ENCODE measurements at places on chromosomes 13 and 19.

GRCh38 chr19:589693-590395 lies at the start of gene HCN2:
Gene HCN2 (plus strand): TSS chr19:589881. CDS start chr19:589946, 65 bp downstream.
- no peak for DNase-seq

DNA sequence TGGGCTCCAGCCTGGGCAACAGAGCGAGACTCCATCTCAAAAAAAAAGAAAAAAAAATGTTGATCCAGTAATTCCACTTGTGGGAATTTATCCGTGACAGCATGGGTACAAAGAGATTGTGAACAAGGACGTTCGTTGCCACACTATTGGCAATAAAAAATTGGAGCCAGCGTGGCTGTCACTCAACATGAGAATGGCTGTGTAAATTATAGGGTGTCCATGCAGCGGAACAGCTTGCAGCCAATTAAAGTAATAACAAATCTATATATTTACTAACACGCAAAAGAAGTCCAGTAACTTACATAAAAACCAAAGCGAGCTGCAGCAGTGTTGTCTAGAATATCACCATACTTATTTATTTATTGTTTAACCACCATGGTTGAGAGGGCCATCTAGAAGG lies 19.3 kb downstream of the DPF1 start:
- DNase-seq: no peak

GRCh38 chr13:103812971-103813370 lies 746.8 kb upstream of the SLC10A2 start:
- DNase-seq: no peak

GRCh38 chr13:43786472-43786765 lies 353 bp downstream of the ENOX1 start:
- DNase-seq: no peak

DNA sequence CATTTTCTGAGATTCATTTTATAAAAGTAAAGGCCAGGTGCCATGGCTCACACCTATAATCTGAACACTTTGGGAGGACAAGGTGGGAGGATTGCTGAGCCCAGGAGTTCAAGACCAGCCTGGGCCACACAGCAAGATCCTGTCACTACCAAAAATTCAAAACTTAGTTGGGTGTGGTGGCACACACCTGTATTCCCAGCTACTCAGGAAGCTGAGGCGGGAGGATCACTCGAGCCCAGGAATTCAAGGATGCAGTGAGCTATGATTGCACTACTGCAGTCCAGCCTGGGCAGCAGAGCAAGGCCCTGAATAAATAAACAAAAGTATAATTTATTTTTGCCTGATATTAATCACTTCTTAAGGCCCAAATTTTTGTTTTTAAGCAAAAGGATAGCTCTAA lies 40.5 kb downstream of the DHRS12 start:
- DNase-seq: no peak

DNA sequence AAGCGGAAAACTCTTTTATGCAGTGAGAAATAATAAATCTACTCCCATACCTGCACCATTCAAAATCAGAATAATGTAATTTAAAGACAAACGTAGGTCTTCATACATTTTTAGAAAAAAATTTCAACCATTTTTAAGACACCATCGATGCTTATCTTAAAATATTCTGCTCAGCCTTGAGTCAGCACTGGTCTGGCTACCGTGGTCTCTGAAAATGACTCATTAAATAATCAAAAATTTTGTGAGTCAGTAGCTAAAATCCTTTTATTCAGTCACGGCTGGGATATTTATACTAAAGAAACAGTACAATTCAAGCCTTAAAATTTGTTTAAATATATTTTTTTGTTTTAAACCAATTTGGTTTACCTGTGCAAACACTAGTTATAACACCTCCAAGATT lies 2862.8 kb upstream of the PCDH20 start:
- no peak for DNase-seq

- no peak for DNase-seq
Observed at GRCh38 chr13:49536144-49536873, 40.6 kb downstream of the PHF11 start.

- no peak for DNase-seq
Observed at GRCh38 chr13:42876887-42877545, 95.6 kb downstream of the FAM216B start.

- DNase-seq: no peak
Observed at GRCh38 chr19:41895745-41896580, 13.0 kb downstream of the ARHGEF1 start.

DNA sequence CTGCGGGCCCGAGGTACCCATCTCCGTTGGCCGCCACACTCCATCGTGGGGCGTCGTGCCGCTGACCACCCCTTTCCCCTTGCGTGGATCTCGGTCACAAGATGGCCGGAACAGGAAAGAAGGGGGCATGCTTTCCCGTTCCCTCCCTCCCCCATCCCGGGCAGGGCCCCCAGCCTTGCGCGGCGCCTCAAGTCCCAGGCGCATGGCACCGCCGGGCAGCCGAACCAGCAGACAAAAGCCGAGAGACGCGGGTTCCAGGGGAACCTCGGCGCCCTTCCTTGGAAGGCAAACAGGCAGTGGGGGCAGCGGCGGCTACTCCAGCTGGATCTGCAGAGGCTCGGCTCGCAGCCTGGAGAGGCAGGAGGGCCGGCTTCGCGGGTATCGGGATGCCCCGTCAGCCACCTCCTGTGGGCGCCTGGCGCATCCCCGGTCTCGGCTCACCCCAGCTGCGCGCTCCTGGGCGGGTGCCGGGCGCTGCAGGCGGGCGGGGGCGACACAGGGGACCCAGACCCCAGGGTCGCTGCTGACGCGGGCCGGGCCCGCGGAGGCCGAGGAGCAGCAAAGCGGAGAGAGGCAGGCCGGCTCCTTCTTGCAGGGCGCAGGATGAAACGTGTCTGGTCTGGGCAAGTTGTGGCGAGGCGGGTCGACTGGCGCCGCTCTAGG lies 439 bp downstream of the DZIP1 start:
- no peak for DNase-seq

- DNase-seq: no peak
Observed at GRCh38 chr19:35623327-35624010, 5.4 kb upstream of the RBM42 start.

GRCh38 chr19:44765033-44765948 lies 12.4 kb upstream of the CBLC start:
- no peak for DNase-seq

GRCh38 chr19:28419312-28419711 lies 793.6 kb downstream of the UQCRFS1 start:
- no peak for DNase-seq

DNA sequence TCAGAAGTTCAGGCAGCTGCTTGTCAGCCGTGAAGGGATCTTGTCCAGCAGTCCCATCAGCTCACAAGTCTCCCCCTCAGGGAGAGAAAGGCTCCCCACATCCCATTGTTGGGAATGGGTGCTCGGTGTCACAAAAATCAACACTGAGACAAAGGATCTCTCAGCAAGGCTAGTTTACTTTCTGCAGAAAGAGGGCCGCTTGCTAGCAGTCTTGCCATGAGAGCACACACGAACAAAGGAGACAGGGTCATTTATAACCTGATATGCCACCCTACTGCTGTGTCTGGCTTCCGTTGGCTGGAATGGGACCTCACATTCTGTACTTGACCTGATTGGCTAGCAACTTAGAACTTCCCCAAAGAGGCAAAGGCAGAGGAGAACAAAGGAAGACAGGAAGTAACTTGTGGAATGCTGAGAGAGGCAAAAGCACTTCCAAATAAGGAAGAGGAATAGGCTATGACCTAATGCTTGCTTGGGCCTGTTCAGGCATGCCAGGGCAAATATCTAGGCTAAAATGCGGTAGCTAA lies 8.7 kb upstream of the IGFL3 start:
- DNase-seq: no peak

GRCh38 chr19:44719262-44719701 lies 20.3 kb downstream of the CEACAM16 start:
- no peak for DNase-seq

GRCh38 chr19:35027009-35027408 lies 3.3 kb upstream of the SCN1B start:
- no peak for DNase-seq

DNA sequence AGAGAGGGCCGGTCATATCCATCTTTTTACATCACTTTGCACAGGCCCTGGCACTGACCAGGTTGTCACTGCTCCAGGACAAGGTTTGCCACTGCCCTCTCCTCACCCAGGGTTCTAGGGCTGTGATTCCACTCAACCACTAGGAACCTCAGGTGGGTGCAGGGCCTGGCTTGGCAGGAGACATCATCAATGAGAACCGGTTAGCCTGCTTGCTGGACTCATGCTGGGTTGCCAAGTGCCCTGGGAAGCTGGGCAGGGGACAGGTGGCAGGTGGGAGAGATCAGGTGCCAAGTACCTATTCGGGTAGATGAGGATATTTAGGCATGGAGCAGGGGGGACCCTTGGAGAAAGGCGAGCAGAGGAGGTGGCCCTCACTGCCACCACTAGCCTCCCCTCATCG lies 4.2 kb upstream of the CERS4 start:
- DNase-seq: no peak

DNA sequence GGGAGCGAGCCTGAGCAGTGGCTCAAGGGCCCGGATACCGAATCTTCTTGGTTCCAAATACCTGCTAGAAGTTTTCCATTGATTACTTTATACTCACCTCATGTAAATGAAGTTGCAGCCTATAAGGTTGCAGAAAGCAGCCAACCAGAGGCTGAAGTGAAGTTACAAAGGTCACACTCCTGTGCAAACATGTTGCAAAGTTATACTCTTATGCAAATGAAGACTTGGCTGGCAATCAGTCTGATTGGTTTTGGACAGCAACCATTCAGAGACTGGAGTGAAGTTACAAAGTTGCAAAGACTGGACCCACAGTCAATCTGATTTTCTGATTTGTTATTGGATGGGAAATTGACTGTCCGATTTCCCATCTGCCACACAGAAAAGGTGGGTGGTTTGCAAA lies 152.5 kb downstream of the GGACT start:
- DNase-seq: no peak

DNA sequence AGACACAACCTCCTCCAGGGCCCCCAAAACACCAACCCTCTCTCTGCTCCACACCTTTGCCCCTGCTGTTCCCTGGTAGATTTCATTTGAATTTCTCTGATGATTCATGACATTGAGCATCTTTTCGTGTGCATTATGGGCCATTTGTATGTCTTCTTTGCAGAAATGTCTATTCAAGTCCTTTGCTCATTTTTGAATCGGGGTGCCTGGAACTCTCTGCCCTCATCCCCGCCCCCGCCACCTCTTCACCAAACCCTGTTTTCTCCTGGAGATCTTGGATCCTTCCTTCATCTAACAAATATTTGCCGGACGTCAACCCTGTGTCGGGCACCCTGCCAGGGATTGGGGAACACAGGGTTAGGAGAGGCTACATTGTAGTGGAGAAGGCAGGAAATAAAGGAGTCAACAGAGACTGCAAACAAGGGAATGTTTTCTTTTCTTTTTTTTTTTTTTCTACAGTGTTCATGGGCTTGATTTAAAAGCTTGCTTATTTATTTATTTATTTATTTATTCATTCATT lies 25.5 kb upstream of the SLC1A5 start:
- DNase-seq: no peak

GRCh38 chr13:111114362-111115060 lies 599 bp upstream of the ARHGEF7 start:
- no peak for DNase-seq

- DNase-seq: no peak
Observed at GRCh38 chr19:17021328-17021727, 5.3 kb downstream of the CPAMD8 start.

DNA sequence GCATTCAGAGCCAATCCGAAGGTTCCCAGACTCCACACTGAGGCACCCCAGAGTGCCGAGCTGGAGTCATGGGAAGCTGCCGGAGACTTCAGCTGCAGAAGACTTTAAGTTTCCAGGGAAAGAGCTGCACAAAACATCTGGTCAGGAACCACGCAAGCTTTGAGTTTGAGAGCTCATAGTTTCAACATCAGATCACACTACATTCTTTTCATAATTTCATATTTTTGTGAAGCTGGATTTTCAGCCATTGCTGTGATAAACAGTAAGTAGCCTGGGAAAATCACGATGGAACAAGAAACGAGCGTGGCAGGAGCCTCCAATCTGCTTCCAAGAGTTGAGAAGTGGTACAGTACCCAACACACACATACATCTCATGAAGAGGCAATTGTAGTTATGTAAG lies 25.5 kb upstream of the ATP12A start:
- DNase-seq: no peak

- DNase-seq: no peak
Observed at GRCh38 chr19:49475995-49476880, 2.2 kb downstream of the FLT3LG start.

- DNase-seq: no peak
Observed at GRCh38 chr13:41614671-41615527, 157.5 kb downstream of the RGCC start.

GRCh38 chr19:46124638-46125115 lies at the start of gene IGFL3:
Gene IGFL3 (minus strand): TSS chr19:46124688. CDS start chr19:46124649, 39 bp downstream.
- DNase-seq: no peak

DNA sequence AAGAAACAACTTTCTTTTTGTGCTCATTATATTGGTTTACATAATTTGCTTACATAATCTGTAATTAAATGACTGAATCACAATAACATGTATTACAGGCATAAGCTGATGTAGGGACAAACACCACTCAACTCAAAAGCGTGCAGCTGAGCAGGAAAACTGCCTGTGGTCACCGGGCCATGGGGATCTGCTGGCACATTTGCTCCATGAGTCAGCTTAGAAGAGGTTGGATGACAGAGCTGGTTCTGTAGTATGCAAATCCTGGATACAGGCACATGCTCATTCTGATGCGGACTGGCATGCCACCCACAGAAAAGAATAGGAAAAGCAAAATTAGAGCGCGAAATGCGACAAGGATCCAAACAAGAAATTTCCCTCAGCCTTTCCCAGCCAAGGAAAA lies 128.6 kb downstream of the USP12 start:
- DNase-seq: no peak

GRCh38 chr13:46629811-46630413 lies 76.9 kb downstream of the LRCH1 start:
- DNase-seq: no peak

- no peak for DNase-seq
Observed at GRCh38 chr19:47897861-47898260, 11.7 kb upstream of the SULT2A1 start.
